Activated naive CD8-positive, alpha-beta T cell treated with anti-CD3 and anti-CD28 coated beads, Interleukin-2, amount 10 ng/mL, durations not matched to agents 7 days and 5 days (primary cell): ENCODE measurements at places on chromosomes 7 and 10. TPM values are rescaled to one million over a fixed set of nuclear protein-coding genes. Genes with fewer than 3 reads are reported as not detected.

GRCh38 chr7:80362010-80362618, 149.8 kb downstream of the GNAT3 start:
- no peak overlapping the region for H3K27ac ChIP-seq
- DNase-seq, result no peak

DNA sequence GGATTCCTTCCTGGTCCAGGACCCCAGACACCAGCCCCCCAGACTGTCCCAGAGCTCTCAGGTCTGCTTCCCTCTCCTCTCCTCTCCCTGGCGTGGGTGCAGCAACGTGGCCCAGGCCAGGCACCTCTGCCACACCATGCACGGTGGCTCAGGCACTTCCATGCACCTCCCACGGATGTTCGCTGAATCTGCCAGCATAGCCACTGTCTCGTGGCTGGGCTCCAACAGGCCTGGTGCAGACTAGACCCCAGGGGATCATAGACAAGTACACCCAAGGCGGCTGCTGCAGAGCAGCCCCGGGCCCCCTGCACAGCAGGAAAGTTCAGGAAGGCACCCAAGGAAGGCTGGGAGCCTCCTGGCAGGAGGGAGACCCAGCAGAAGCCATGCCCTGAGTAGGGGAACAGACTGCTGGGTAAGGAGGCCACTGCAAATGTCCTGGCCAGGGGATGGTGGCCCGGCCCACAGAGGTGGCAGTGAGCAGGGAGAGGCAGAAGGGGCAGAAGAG, 4.4 kb downstream of the RASGEF1A start:
- DNase-seq, result no peak
- H3K4me3 ChIP-seq, result no peak overlapping the region
- no peak overlapping the region for H3K27ac ChIP-seq
- no peaks in the 10 kb centered on the region for H3K36me3 ChIP-seq
- peaks cover 1% of the 10 kb centered on the region for H3K4me1 ChIP-seq

DNA sequence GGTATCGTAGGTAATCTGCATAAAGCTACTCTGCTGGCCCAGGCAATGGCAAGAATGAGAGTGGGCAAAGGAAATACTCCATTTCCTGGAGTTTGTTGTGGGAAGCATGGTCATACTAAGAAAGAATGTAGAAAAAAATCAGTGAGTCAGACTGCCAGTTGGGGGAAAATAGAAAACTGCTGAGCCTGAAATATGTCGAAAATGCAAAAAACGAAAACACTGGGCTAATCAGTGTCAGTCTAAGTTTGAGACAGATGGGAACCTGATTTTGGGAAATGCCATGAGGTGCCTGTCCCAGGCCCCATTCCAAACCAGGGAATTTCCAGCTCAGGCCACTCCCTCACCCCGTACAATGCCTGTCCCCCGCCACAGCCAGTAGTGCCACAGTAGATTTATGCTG, 150.0 kb downstream of the ZNF33B start:
- H3K36me3 ChIP-seq, result no peaks in the 10 kb centered on the region
- H3K4me1 ChIP-seq, result no peaks in the 10 kb centered on the region
- no peaks in the 10 kb centered on the region for H3K27me3 ChIP-seq
- H3K27ac ChIP-seq, result no peak overlapping the region
- H3K4me3 ChIP-seq, result no peak overlapping the region

DNA sequence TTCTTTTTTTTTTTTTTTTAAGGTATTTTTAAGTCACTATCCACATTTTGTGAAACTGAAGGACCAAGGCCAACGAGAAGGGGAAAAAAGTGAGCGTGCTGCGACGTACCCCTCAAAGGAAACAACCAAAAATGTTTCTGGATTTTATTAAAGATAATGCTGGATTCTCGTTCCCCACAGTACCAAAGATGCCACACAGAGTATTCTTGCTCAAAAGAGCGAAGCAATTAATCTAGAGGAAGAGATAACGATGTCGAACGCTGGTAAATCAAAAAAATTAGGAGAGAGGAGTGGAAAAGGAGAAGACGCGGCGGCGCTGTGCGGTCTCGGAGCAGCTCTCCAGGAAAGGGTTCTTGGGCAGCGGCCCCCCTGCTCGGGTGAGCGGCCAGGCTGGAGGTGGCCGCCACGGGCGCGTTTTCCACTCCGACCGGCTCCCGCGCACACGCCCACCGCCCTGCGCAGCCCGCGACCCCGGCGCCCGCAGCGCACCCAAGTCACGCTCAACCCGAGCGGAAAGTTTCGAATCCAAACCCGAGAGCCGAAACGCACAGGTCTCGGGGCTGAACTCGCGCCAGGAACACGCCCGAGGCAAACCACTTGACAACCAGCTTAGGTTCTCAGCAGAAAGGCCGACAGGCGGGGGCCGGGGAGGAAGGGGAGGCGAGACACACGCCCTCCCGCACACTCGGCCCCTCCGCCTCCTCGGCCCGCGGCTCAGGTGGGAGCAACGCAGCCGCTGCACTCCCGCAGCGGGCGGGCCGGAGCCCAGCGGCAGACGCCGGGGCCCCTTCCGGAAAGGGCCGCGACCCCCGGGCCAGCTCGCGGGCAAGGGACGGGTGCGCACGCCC, 989 bp downstream of the SRPK2 start:
- peaks cover 3% of the 10 kb centered on the region for H3K27me3 ChIP-seq
- peaks cover 8% of the 10 kb centered on the region for H3K36me3 ChIP-seq
- peak overlapping the region; percentile 78 for H3K27ac ChIP-seq
- peaks cover 20% of the 10 kb centered on the region for H3K4me1 ChIP-seq
- peak overlapping the region; percentile 92 for H3K4me3 ChIP-seq

- H3K27me3 ChIP-seq, result no peaks in the 10 kb centered on the region
- no peak for DNase-seq
- H3K4me3 ChIP-seq, result no peak overlapping the region
- no peak overlapping the region for H3K27ac ChIP-seq
- peaks cover 9% of the 10 kb centered on the region for H3K36me3 ChIP-seq
- H3K4me1 ChIP-seq, result peaks cover 14% of the 10 kb centered on the region
These were observed 52.2 kb downstream of the CUBN start for GRCh38 chr10:17077346-17077781.

DNA sequence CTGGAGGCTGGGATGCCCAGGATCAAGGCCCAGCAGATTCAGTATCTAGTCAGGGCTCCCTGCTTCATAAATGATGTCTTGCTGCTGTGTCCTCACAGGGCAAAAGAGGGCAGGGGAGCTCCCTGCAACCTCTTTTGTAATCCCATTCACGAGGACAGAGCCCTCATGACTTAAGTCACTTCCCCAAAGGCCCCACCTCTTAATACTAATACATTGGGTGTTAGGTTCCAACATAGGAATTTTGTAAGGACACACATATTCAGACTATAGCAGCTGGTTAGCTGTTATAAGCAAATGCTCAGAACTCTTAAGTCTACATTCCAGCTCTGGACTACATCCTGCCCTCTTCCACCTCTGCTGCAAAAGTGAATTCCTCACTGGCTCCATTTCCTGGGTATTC, 63.0 kb downstream of the VOPP1 start:
- no peak overlapping the region for H3K4me3 ChIP-seq
- no peak for DNase-seq
- peaks cover 7% of the 10 kb centered on the region for H3K4me1 ChIP-seq
- H3K36me3 ChIP-seq, result peaks cover 14% of the 10 kb centered on the region
- H3K27ac ChIP-seq, result no peak overlapping the region
- no peaks in the 10 kb centered on the region for H3K27me3 ChIP-seq

DNA sequence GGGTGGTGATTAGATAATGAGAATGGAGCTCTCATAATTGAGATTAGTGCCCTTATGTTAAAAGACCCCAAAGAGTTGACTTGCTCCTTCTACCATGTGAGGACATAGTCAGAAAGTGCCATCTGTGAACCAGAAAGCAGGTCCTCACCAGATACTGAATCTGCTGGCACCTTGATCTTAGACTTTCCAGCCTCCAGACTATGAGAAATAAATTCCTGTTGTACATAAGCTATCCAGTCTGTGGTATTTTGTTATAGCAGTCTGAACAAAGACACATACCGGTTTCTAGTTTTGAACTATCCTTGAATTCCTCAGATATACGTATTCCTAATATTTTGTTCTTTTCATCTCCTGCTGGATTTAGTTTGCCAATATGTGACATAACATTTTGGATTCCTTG, 228.1 kb downstream of the FZD1 start:
- no peaks in the 10 kb centered on the region for H3K36me3 ChIP-seq
- H3K27ac ChIP-seq, result no peak overlapping the region
- no peak overlapping the region for H3K4me3 ChIP-seq
- no peak for DNase-seq
- H3K27me3 ChIP-seq, result no peaks in the 10 kb centered on the region

DNA sequence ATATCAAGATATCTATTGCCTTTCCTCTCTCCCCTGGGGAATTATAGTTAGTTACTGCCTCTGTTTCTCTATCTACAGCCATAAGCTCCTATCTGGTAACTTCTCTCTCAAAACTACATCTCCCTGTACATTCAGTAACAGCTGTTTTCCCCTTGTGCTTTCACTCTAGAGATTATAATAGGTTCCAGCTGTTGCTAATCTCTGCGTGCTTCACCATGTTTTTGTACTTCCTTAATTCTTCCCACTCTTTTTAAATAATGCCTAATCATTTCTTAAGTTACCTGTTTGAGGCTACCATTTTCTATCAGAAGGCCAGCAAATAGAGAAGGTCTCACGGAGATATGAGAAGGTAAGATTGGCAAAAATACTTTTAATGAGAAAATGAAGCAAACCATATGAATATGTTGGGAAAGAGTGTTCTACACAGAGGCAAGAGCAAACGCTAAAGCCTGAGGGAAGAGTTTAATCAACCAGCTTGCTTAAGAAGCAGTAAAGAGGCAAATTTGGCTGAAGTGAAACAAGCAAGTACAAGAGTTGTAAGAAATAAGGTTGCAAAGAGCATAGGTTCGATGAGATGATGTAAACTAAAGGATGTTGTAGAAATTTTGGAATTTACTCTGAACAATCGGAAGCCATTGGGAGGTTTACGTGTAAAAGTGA, 101.9 kb upstream of the HGF start:
- no peaks in the 10 kb centered on the region for H3K36me3 ChIP-seq
- H3K27me3 ChIP-seq, result no peaks in the 10 kb centered on the region
- DNase-seq, result no peak
- no peak overlapping the region for H3K27ac ChIP-seq
- H3K4me1 ChIP-seq, result no peaks in the 10 kb centered on the region

- H3K4me3 ChIP-seq, result no peak overlapping the region
- H3K27ac ChIP-seq, result no peak overlapping the region
- DNase-seq, result no peak
- H3K27me3 ChIP-seq, result no peaks in the 10 kb centered on the region
These were observed 37.1 kb downstream of the SMURF1 start for GRCh38 chr7:99106821-99107241.

GRCh38 chr10:48684792-48685623, at the start of gene WDFY4:
WDFY4 (plus strand) TSS chr10:48684873; CDS start chr10:48709733, 24,860 bp downstream.
- peaks cover 30% of the 10 kb centered on the region for H3K27me3 ChIP-seq
- DNase-seq, result no peak
- H3K27ac ChIP-seq, result no peak within 1 kb of the TSS
- H3K4me1 ChIP-seq, result peaks cover 2% of the 10 kb centered on the region
- no peaks in the 10 kb centered on the region for H3K36me3 ChIP-seq

- no peak for DNase-seq
- no peaks in the 10 kb centered on the region for H3K4me1 ChIP-seq
- no peaks in the 10 kb centered on the region for H3K36me3 ChIP-seq
These were observed 15.2 kb downstream of the GPR85 start for GRCh38 chr7:113071465-113071864.

GRCh38 chr10:5919568-5919967, 29.5 kb downstream of the FBH1 start:
- peaks cover 34% of the 10 kb centered on the region for H3K36me3 ChIP-seq
- no peak overlapping the region for H3K27ac ChIP-seq
- no peak overlapping the region for H3K4me3 ChIP-seq
- H3K27me3 ChIP-seq, result no peaks in the 10 kb centered on the region
- no peaks in the 10 kb centered on the region for H3K4me1 ChIP-seq
- DNase-seq, result no peak

DNA sequence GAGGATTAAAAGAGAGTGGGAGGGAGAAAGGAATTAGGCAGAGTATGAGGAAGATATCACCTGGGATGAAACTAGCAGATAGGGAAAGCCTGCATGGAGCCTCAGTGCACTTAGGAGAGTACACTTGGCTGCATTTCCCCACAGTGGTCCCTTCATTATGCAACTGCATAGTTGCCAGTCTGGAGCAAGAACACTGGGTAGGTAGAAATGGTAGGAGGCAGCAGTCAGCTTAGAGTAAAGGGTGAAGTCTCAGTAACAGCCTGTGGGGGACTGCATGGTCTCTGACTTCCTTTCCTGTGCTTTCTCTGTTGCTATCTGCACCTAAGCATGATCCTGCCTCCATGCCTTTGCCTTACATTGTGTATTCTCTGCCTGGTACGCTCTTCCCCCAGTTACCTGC, 14.0 kb upstream of the PCGF5 start:
- DNase-seq, result no peak
- H3K27ac ChIP-seq, result peak overlapping the region; percentile 47
- H3K4me1 ChIP-seq, result peaks cover 47% of the 10 kb centered on the region
- no peaks in the 10 kb centered on the region for H3K27me3 ChIP-seq
- no peak overlapping the region for H3K4me3 ChIP-seq
- peaks cover 5% of the 10 kb centered on the region for H3K36me3 ChIP-seq

GRCh38 chr10:31102421-31102820, 70.8 kb upstream of the ZNF438 start:
- peaks cover 19% of the 10 kb centered on the region for H3K4me1 ChIP-seq
- no peak for DNase-seq
- no peaks in the 10 kb centered on the region for H3K36me3 ChIP-seq
- H3K4me3 ChIP-seq, result no peak overlapping the region
- H3K27me3 ChIP-seq, result no peaks in the 10 kb centered on the region
- no peak overlapping the region for H3K27ac ChIP-seq

The UTF1 gene
- total RNA-seq, result not detected

The PIP gene
- total RNA-seq, result not detected

The DKK1 gene
- total RNA-seq, result not detected

The FEZF1 gene
- total RNA-seq, result not detected
